ENCODE measurements at places on chromosomes 6 and 20.

GRCh38 chr20:17500826-17501225 lies 30.4 kb downstream of the BFSP1 start:
- no peak for DNase-seq

DNA sequence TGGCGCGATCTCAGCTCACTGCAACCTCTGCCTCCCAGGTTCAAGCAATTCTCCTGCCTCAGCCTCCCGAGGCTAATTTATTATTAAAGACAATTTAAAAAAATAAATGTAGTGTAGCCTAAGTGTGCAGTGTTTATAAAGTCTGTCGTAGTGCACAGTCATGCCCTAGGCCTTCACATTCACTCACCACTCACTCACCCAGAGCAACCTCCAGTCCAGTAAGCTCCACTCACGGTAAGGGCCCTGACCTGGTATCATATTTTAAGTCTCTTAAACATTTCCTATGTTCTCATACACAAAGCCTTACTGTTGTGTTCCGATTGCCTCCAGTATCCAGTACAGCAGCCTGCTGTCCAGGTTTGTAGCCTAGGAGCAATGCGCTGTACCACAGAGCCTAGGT lies 168.2 kb upstream of the FOXQ1 start:
- DNase-seq: no peak

- DNase-seq: no peak
Observed at GRCh38 chr20:43717616-43717995, 9.2 kb downstream of the GTSF1L start.

GRCh38 chr6:105164418-105164817 lies 15.4 kb downstream of the POPDC3 start:
- no peak for DNase-seq

DNA sequence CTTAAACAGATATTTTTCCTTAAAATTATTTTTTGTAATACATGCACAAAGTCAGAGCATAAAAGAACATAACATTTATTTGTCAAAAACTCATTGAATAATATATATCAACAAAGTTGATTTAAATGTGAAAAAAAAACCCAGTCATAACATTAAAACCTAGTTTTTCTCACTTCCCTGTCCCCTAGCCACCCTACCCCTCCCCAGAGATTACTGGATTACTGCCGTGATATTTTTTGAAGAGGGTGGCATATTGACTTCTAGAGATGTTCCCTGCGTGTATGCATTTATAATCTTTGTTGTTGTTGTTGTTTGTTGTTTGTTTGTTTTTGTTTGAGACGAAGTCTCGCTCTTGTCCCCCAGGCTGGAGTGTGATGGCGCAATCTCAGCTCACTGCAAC lies 52.4 kb upstream of the ARMC2 start:
- no peak for DNase-seq

GRCh38 chr6:21970569-21971300 lies 326.1 kb downstream of the PRL start:
- DNase-seq: no peak

- DNase-seq: no peak
Observed at GRCh38 chr6:167153521-167153959, 4.2 kb downstream of the GPR31 start.

All from HS-27A (cell line).